ENCODE measurements at places on chromosomes 3 and 15.

GRCh38 chr15:74130155-74130848 lies at the start of gene ISLR2:
Gene ISLR2, plus strand, starts transcription at chr15:74130586. Its CDS starts 2,169 bp downstream, at chr15:74132755.
- DNase-seq, result no peak

- no peak for DNase-seq
Observed at GRCh38 chr3:179681492-179682263, 28.8 kb downstream of the USP13 start.

- no peak for DNase-seq
Observed at GRCh38 chr3:156816091-156816793, 9.9 kb upstream of the LEKR1 start.

GRCh38 chr3:58464866-58465265 lies 27.0 kb upstream of the KCTD6 start:
- DNase-seq, result no peak

DNA sequence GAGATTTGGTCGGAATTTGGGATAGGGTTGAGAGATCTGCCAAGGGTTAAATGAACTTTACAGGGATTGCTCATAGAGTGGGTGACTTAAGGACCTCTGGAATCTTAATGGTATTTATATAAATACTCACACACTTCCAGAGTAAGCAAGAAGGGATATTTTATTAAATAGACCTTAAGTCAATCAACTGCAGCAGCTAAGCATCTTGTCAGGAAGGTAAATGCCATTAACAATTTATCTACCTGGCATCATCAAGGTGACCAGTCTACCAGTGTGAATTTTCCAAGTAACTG lies 123.9 kb downstream of the FEZF2 start:
- DNase-seq, result no peak

DNA sequence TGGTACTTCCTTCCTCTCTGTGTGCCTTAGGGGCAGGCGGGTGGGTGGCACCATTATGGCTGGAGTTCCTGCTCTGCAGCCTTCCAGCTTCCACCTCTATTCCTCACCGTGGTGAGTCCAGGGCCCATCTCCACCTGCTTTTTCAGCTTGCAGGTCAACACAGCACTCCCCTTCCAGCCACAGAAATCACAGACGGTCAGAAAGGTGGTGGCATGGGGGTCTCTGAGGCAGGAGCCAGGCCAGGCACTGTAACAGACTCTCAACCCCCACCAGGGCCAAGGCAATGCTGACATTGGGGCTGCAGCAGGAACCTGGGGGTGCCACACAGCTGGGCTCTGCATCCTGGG lies 16.6 kb downstream of the KLF15 start:
- DNase-seq, result no peak

DNA sequence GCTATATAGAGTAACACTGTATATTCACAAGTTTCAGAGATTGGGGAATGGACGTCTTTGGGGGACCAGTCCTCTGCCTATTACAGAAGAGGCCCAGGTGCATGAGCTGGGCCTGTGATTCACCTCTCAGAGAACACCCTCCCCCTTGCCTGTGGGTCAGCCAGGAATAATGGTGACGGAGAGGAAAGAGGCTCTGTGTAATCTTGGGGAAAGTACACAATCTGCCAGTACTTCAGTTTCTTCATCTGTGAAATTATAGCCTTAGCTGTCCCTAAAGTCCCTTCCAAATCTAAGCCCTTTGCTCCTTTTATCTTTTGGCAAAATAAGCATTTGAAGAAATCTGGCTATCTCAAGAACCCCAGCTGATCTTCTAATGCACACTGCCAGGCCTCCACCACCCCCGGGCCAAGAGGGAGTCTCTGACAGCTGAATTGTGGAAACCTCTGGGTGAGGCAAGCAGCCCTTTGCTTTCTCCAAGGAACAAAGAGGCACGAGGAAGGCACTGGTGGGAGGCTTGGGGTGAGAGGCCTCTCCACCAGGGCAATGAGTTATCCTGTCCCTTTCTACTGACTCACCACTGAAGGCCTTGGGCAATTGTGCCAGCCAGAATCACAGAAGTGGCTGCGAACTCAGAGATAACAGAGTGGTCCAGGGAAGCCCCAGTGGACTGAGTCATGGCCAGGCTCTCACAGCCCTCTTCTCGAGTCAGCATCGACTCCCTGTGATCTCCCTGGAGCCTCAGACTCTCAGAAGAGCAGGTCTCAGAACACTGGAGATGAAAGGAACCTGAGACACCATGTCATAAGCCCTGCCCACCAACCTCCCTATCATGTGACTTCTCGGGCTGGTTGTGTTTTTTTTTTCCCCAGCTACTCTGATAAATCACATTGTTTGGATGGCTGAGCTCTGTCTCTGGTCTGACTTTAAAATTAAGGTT lies 31.8 kb downstream of the CCNL1 start:
- peak; percentile 23 for DNase-seq

DNA sequence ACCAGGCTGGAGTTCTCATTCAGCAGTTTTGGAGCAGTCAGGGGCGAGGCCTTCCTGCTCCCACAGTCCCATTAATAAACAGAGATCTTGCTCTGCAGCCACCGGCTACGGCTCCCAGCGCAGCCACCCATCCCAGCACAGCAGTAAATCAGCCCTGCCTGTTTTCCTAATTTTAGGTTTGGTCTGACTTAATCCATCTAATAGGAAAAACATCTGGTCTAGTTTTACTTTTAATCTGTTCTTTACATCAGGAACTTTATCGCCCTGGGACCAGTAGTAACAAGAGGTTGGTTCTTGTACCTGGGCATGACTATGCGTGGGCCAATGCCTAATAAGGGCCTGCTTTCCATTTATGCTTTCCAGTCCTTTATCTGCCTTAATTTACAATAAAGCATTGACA lies 264.0 kb upstream of the DPH6 start:
- DNase-seq, result no peak

- DNase-seq, result no peak
Observed at GRCh38 chr3:161577662-161578061, 81.1 kb downstream of the OTOL1 start.

GRCh38 chr3:197378985-197379718 lies 80.7 kb upstream of the DLG1 start:
- no peak for DNase-seq

DNA sequence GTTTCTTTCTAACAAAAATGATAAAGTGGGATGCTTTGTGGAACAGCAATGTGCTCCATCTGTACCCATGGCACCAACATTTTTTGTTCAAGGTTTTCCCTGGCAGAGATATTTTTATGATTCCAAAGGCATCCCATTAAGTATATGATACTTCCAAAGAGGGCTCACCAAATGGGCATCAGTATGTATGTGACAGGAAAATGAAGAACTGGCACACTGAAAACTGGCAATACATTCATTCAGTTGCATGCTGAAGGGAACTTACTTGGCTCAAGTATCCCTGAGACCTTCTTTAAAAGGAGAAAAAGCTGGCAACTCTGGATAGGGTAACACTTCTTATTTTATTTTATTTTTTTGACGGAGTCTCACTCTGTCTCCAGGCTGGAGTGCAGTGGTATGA lies 249.8 kb downstream of the IL20RB start:
- DNase-seq, result no peak

DNA sequence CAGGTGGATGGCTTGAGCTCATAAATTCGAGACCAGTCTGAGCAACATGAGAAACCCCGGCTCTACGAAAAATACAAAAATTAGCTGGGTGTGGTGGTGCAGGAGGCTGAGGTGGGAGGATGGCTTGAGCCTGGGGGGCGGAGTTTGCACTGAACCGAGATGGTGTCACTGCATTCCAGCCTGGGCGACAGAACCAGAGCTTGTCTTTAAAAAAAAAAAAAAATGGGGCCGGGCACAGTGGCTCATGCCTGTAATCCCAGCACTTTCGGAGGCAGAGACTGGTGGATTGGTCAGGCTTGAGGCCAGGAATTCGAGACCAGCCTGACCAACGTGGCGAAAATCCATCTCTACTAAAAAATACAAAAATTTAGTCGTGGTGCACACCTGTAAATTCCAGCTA lies 64.0 kb downstream of the TMEM44 start:
- DNase-seq, result no peak

- no peak for DNase-seq
Observed at GRCh38 chr3:105553851-105554250, 187.1 kb downstream of the ALCAM start.

GRCh38 chr15:52280326-52281084 lies 15.1 kb downstream of the MYO5C start:
- DNase-seq, result no peak

GRCh38 chr3:34531156-34531555 lies 732.7 kb downstream of the PDCD6IP start:
- DNase-seq, result no peak

- DNase-seq, result no peak
Observed at GRCh38 chr3:13016083-13016720, 57.0 kb downstream of the IQSEC1 start.

Measured in stimulated activated CD8-positive, alpha-beta memory T cell treated with anti-CD3 and anti-CD28 coated beads, Interleukin-15, amount 100 ng/mL, for 1 hour (primary cell).